ENCODE measurements at places on chromosomes 1 and 21. TPM values are rescaled to one million over a fixed set of nuclear protein-coding genes. Genes with fewer than 3 reads are reported as not detected.

DEPDC1 gene
- total RNA-seq = 16.1 TPM

OR2T33 gene
- total RNA-seq = not detected

FAM72D gene
- total RNA-seq = 7.3 TPM

CHIA gene
- total RNA-seq = not detected

MCOLN3 gene
- total RNA-seq = 3.7 TPM

NFIA gene
- total RNA-seq = 4.1 TPM

DNTTIP2 gene
- 37.2 TPM for total RNA-seq

TMCC2 gene
- 2.6 TPM for total RNA-seq

IL22RA1 gene
- total RNA-seq = 4.3 TPM

RPE65 gene
- total RNA-seq = not detected

UMODL1 gene
- total RNA-seq = not detected

KIF21B gene
- total RNA-seq = 2.5 TPM

CCDC185 gene
- total RNA-seq = 0.08 TPM

TRPM2 gene
- 7.0 TPM for total RNA-seq

DNALI1 gene
- 0.07 TPM for total RNA-seq

AKR7A3 gene
- total RNA-seq = 0.21 TPM

UQCRH gene
- 454 TPM for total RNA-seq

WNT2B gene
- 0.38 TPM for total RNA-seq

DNAJC28 gene
- total RNA-seq = 0.34 TPM

OLFML2B gene
- 0.47 TPM for total RNA-seq

NHLH2 gene
- total RNA-seq = not detected

SYCP1 gene
- not detected for total RNA-seq

MPL gene
- 0.14 TPM for total RNA-seq

BLACAT1 gene
- not detected for total RNA-seq

UBASH3A gene
- 0.16 TPM for total RNA-seq

OR6K6 gene
- total RNA-seq = not detected

SFN gene
- total RNA-seq = 565 TPM

NOTCH2 gene
- total RNA-seq = 24.1 TPM

LRIG2 gene
- total RNA-seq = 3.6 TPM

HAX1 gene
- 95.3 TPM for total RNA-seq

All from A549 treated with CORT108297 at 1 μM for 4 hours (cell line).